Activated T-cell treated with anti-CD3 and anti-CD28 coated beads, Interleukin-2, amount 50 U/mL, for 72 hours (primary cell): ENCODE measurements at places on chromosomes 7 and 10. TPM values are rescaled to one million over a fixed set of nuclear protein-coding genes. Genes with fewer than 3 reads are reported as not detected.

Gene RET
- 0.67 TPM for total RNA-seq

Gene ARL4A
- 12.1 TPM for total RNA-seq

Gene PRDX3
- total RNA-seq: 125 TPM

Gene AKR1C2
- 0.22 TPM for total RNA-seq

Gene SPRN
- total RNA-seq: not detected

Gene SYT15
- 1.6 TPM for total RNA-seq

Gene TRIL
- not detected for total RNA-seq

Gene MAT1A
- not detected for total RNA-seq

Gene C1QL3
- 0.12 TPM for total RNA-seq

Gene GARIN1A
- 2.6 TPM for total RNA-seq

Gene GBX1
- total RNA-seq: not detected

Gene GPR85
- total RNA-seq: not detected

Gene CFAP70
- 0.95 TPM for total RNA-seq

Gene CALCR
- total RNA-seq: not detected

Gene LIPJ
- total RNA-seq: not detected

Gene OR6V1
- not detected for total RNA-seq

Gene HYAL4
- 1.8 TPM for total RNA-seq

Gene MAGI2
- 0.44 TPM for total RNA-seq

Gene BCAP29
- 44.3 TPM for total RNA-seq

Gene SPAG6
- total RNA-seq: 0.37 TPM

Gene CNPY1
- not detected for total RNA-seq

Gene GRID2IP
- total RNA-seq: 0.28 TPM

Gene HOXA1
- 0.58 TPM for total RNA-seq

Gene AKR1E2
- 1.7 TPM for total RNA-seq

Gene RNF148
- not detected for total RNA-seq

Gene ADAM12
- total RNA-seq: 0.63 TPM

Gene ZNF25
- total RNA-seq: 6.8 TPM

Gene VENTX
- total RNA-seq: not detected

Gene NAT16
- not detected for total RNA-seq

Gene ZNF679
- total RNA-seq: not detected

Gene HMX3
- 2.0 TPM for total RNA-seq

Gene PAX4
- not detected for total RNA-seq

Gene COX15
- 33.4 TPM for total RNA-seq

Gene LMOD2
- total RNA-seq: not detected

Gene MYL7
- total RNA-seq: not detected

Gene C10orf53
- not detected for total RNA-seq

Gene SVOPL
- not detected for total RNA-seq

Gene TLL2
- total RNA-seq: 0.09 TPM

Gene ADAM8
- 218 TPM for total RNA-seq

Gene PCLO
- total RNA-seq: 0.22 TPM

Gene NRG3
- not detected for total RNA-seq

Gene PAPOLB
- not detected for total RNA-seq

Gene HOXA3
- total RNA-seq: not detected

Gene DENND2A
- not detected for total RNA-seq

Gene CHCHD1
- total RNA-seq: 23.5 TPM

Gene POLR3A
- total RNA-seq: 20.9 TPM

Gene AOAH
- total RNA-seq: 23.5 TPM

Gene SLC13A1
- not detected for total RNA-seq

Gene ASZ1
- total RNA-seq: not detected

Gene MEST
- total RNA-seq: 4.8 TPM

Gene TMEM229A
- total RNA-seq: not detected

Gene STEAP2
- total RNA-seq: not detected

Gene SLC18A3
- total RNA-seq: not detected
